ENCODE measurements at places on chromosomes 6 and 20.
A peak's percentile ranks its signal among the peaks of the same experiment; 100 is the strongest.

GRCh38 chr6:39841291-39841690, 49.1 kb downstream of the DAAM2 start:
- H3K4me1 ChIP-seq: peaks cover 37% of the 10 kb centered on the region
- H3K27me3 ChIP-seq: no peaks in the 10 kb centered on the region
- H3K27ac ChIP-seq: peak overlapping the region; percentile 35
- no peak for DNase-seq
- H3K36me3 ChIP-seq: no peaks in the 10 kb centered on the region
- no peak overlapping the region for H3K4me3 ChIP-seq

DNA sequence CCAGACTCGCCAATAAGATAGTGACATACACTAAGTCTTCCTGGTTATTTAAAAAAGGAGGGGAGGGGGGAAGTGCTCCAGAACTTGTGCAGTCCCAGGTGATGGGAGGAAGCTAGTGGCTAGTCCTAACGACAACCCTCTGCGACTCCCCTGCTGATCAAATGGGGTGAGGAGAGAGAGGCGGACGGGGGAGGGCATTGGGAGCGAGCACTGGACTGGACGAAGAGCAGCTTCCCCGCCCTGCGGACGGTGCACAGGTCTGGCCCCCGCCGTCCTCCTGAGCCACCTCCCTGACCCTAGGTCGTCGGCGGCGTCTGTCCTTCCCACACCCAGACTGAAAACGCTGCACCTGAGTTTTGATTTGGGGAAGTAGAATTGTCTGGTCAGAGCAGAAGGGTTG, 2.2 kb upstream of the OLIG3 start:
- H3K4me3 ChIP-seq: no peak overlapping the region
- H3K27me3 ChIP-seq: peaks cover 5% of the 10 kb centered on the region
- no peak overlapping the region for H3K27ac ChIP-seq
- DNase-seq: no peak

GRCh38 chr20:20009784-20010253, 7.3 kb upstream of the NAA20 start:
- H3K27me3 ChIP-seq: no peaks in the 10 kb centered on the region
- H3K36me3 ChIP-seq: no peaks in the 10 kb centered on the region
- H3K27ac ChIP-seq: peak overlapping the region; percentile 4
- H3K4me1 ChIP-seq: no peaks in the 10 kb centered on the region

- no peaks in the 10 kb centered on the region for H3K4me1 ChIP-seq
- H3K27ac ChIP-seq: no peak overlapping the region
- no peak for DNase-seq
- no peak overlapping the region for H3K4me3 ChIP-seq
- H3K36me3 ChIP-seq: no peaks in the 10 kb centered on the region
These were observed 62.3 kb downstream of the RIPOR3 start for GRCh38 chr20:50628853-50629669.

Data from ascending aorta (tissue), 2 donors.